ENCODE measurements at places on chromosomes 5 and 9.

GRCh38 chr5:126280343-126280742 lies 142.9 kb upstream of the GRAMD2B start:
- DNase-seq, result no peak

DNA sequence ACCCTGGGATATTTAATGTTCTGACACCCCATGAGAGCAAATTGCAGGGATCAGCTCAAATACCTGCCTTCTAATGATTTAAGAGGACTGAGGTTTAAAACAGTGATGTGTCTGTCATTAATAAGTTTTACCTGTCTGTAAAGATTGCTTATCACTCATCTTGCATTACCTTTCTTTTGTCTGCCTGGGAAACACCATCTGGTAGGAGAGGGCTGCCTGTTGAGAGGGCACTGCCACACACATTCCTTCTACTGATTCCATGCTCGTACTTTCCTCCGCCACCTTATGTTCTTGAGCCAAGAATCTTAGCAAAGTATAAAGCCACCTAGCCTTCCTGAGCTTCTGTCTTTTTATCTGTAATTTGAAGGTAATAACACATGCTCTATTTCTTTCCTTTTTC lies 118.6 kb downstream of the KCTD16 start:
- DNase-seq, result no peak

- DNase-seq, result no peak
Observed at GRCh38 chr5:33212900-33213299, 227.9 kb upstream of the TARS1 start.

- DNase-seq, result peak; percentile 2
Observed at GRCh38 chr5:54944364-54944763, 41.0 kb downstream of the ESM1 start.

DNA sequence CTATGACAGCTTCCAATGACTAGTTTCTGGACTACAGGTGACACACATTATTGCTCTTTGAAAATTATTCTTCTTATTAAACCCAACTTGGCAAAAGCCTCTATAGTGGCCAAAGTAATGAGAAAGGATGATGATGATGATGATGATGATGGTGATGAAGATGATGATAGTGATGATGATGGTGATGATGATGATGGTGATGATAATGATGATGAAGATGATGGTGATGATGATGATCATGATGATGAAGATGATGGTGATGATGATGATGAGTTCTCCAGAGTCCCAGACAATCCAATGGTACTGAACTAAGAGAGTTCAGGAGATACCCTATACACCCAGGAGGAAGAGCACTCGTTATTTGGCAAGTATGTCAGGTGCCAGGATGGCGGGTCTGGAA lies 739.4 kb downstream of the IRX1 start:
- no peak for DNase-seq

DNA sequence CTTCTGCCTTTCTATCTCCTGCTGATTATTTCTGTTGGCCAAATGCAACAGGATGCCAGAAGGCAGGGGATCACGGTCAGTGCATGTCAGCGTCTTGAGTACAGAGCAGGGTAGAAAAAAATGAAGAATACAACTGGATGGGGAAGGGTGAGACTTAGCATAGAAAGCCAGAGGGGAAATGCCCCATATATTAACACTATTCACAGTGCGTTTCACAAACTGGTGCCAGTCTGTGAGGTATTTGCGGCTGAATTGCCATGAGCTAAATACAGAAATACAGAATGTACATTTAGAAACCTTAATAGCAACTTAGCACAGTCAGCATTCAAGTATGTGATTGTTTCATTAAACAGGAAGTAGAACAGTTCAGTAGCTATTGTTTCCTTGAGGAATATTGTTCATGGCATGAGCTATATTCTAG lies 31.0 kb upstream of the SLC1A3 start:
- no peak for DNase-seq

GRCh38 chr5:19314840-19315239 lies 673.2 kb downstream of the CDH18 start:
- DNase-seq, result no peak

DNA sequence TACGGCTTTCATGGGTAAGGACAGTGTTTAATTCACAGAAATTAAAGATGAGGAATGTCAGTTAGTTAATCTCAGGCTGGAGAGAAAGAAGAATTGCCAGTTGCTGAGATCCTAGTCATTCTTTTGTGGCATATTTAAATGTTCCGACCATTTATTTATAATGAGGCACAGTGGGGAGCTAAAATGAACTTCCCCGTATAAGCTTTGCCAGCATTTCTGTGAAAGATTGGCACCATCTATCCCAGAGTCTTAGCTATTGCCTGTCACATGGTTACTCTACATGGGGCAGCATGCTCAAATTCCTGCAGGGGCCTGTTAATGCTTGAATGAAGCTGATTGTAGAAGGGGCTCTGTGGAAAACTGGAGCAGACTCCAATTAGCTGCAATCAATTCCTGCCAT lies 314.1 kb downstream of the PRELID2 start:
- no peak for DNase-seq

- DNase-seq, result no peak
Observed at GRCh38 chr5:59189472-59190244, 606.8 kb downstream of the RAB3C start.

- DNase-seq, result no peak
Observed at GRCh38 chr5:333945-334344, 12.4 kb downstream of the AHRR start.

- no peak for DNase-seq
Observed at GRCh38 chr5:31720004-31720403, 81.1 kb downstream of the PDZD2 start.

DNA sequence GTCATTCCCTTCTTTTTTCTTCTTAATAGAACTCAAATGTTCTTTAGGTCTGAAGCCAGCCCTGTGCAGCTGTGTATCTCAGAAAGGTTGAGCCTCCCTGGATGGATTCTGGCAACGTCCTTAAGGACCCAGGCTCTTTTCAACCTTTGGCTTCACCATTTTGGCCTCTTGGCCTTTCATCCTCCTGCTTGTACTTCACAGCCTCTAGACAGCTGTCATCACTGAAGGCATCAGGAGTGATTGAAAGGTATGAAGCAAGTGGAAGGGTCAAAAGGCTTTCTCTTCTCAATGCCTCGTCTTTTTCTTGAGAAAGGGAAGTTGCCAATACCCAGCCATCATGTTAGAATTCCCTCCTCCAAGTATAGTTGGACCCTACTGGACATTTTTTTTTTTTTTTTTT lies 81.2 kb upstream of the RANBP3L start:
- no peak for DNase-seq

GRCh38 chr5:67679184-67679841 lies 482.7 kb upstream of the CD180 start:
- no peak for DNase-seq

- no peak for DNase-seq
Observed at GRCh38 chr5:43620944-43621505, 18.0 kb downstream of the NNT start.

DNA sequence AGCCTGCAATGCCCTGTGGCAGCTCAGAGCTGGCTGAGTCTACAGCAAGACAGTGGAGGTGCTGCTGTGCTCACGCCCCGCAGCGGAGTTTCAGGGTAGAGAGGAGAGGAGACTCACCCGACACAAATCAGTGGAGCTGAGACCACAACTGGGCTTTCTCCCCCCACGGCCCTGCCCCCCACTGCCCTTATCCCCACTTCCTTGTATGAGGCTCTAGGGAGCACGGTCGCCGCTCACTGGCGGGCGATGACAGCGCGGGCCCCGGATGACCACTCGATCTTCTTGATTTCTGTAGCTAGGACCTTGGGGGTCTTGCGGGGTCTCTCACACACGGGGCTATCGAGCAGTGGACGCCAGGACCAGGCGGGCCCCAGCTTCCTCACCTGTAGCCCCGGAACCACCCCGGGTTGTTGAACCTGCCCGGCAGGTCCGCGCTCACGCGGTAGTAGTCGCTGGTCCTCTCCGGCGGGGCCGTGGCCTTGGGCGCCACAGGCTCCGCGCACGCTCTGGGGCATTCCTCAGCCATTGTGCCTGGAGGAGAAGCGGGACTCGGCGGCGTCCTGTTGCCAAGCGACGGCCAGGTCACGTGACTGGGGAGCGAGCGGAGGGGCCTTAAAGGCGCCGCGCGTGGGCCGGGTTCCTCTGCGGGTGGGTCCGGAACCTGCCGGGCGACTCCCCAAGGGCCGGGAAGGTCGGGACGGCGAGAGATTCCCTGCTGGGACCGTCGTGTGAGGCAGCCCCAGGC lies 984 bp upstream of the MRPS2 start:
- peak; percentile 89 for DNase-seq

GRCh38 chr5:92567831-92568450 lies 1013.1 kb downstream of the NR2F1-AS1 start:
- no peak for DNase-seq

- DNase-seq, result no peak
Observed at GRCh38 chr5:56080375-56081052, 85.8 kb upstream of the IL6ST start.
